Upper lobe of right lung (tissue), 1 donor: ENCODE measurements at places on chromosomes 3 and 15.

DNA sequence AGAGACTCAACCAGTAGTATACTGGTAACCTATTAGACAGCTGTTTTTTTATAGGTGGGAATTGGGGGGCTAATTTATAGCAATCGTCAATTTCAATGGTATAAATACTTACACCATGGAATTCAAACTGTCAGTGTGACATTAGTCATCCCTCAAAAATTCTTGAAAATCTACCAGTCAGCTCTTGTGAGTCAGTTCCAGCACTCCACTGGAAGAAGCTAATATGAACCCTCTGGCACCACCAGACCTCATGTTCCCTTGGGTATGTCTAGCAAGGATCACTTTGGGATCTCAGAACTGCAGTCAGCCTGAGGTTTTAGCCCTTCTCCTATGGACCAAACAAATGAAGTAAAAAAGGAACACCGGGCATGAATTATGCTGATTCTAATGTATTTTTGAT, 11.8 kb upstream of the UACA start:
- DNase-seq = no peak

GRCh38 chr15:76058714-76059319, 968 bp upstream of the TMEM266 start:
- no peak for DNase-seq

DNA sequence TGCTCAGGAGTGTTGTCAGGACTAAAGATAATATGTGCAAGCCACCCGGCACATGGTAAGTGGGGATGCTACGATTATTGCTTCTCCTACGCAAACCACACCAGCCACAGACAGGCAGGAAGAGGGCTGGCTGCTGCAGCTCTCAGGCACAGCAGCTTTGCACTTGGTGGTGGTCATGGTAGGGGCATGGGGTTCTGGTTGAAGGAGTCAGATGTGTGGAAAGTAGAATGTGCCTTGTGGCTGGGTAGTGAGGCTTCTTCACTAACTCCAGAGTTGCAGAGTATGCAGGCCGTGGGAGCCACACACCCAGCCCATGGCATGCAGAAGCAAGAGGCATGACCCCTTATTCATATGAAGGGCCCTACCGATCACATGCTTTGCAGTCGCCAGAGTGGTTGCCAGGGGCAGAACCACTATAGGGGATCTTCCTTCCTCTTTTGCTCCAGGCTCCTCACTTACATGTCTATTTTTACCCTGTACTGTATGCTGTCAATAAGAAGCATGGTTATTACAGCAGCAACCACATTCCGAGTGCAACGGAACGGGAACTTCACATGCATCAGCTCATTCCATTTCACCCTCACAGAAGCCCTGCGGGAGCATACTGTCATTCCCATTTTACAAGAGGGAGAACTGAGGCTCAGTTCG, 59.2 kb upstream of the HERC1 start:
- DNase-seq = peak; percentile 66

DNA sequence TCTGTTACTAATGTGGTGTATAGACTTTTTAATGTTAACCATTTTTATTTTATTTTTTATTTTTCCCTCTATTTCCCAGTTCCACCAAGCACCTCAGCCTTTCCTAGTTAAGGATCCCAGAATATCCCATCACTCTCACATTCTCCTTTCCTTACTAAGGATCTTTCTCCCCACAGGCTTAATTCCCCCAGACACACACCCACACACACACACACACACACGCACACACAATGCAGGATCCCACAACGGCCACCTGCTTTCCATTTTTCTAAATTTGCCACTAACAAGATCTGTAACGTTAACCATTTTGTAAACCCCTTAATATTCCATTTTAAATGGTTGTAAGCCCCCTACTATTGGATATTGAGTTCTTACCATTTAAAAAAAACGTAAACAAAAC, 404.1 kb downstream of the ZIC1 start:
- DNase-seq = no peak
